ENCODE measurements at places on chromosomes 2 and 18. TPM values are rescaled to one million over a fixed set of nuclear protein-coding genes. Genes with fewer than 3 reads are reported as not detected.

Gene ASXL3
- total RNA-seq = 1.5 TPM

- H3K4me1 ChIP-seq = no peaks in the 10 kb centered on the region
- no peak for DNase-seq
- H3K27me3 ChIP-seq = no peaks in the 10 kb centered on the region
- H3K27ac ChIP-seq = no peak overlapping the region
- H3K36me3 ChIP-seq = no peaks in the 10 kb centered on the region
Measured at GRCh38 chr2:104744537-104744936, 109.4 kb upstream of the POU3F3 start.

Gene FBXO36
- 1.1 TPM for total RNA-seq

GRCh38 chr2:237968048-237968862 is 1.4 kb downstream of the UBE2F start:
- H3K27ac ChIP-seq = peak overlapping the region; percentile 76
- peak overlapping the region; percentile 82 for H3K4me3 ChIP-seq
- H3K36me3 ChIP-seq = no peaks in the 10 kb centered on the region
- no peak for DNase-seq
- peaks cover 22% of the 10 kb centered on the region for H3K4me1 ChIP-seq

Gene RAPGEF4
- 2.9 TPM for total RNA-seq

Gene IRS1
- total RNA-seq = 4.4 TPM

GRCh38 chr18:8207996-8208395 is 401.2 kb upstream of the RAB12 start:
- DNase-seq = no peak
- no peaks in the 10 kb centered on the region for H3K36me3 ChIP-seq
- H3K27me3 ChIP-seq = no peaks in the 10 kb centered on the region
- no peaks in the 10 kb centered on the region for H3K4me1 ChIP-seq
- H3K27ac ChIP-seq = no peak overlapping the region

- H3K4me1 ChIP-seq = no peaks in the 10 kb centered on the region
- peak overlapping the region; percentile 81 for H3K4me3 ChIP-seq
- no peak for DNase-seq
- H3K27me3 ChIP-seq = no peaks in the 10 kb centered on the region
- H3K36me3 ChIP-seq = no peaks in the 10 kb centered on the region
Measured at GRCh38 chr18:61894751-61895524, 2.1 kb upstream of the RNF152 start.

DNA sequence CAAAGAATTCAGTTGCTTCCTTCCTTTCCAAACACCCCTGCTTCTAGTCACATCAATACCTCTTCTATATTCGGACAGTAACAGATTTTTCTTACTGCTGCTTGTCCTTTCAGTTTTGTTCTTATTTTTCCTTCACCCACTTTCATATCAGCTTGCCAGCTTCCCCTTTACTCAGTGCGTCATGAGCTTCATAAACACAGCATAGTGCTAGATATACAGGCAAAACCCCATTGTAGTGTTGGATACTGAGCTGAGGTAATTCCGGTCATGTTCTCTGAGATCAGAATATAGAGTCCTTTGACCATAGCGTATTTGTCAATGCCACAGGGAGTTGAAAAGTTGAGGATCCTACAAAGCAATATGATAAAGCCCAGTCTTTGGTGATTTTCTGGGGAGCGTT is 2.4 kb downstream of the FARP2 start:
- DNase-seq = no peak
- H3K27me3 ChIP-seq = no peaks in the 10 kb centered on the region
- H3K27ac ChIP-seq = no peak overlapping the region
- H3K4me3 ChIP-seq = no peak overlapping the region
- no peaks in the 10 kb centered on the region for H3K36me3 ChIP-seq

GRCh38 chr2:100278986-100279385 is 43.3 kb downstream of the LONRF2 start:
- H3K27me3 ChIP-seq = no peaks in the 10 kb centered on the region
- H3K4me1 ChIP-seq = no peaks in the 10 kb centered on the region
- no peak for DNase-seq
- peaks cover 18% of the 10 kb centered on the region for H3K36me3 ChIP-seq
- no peak overlapping the region for H3K4me3 ChIP-seq

- no peaks in the 10 kb centered on the region for H3K4me1 ChIP-seq
- no peaks in the 10 kb centered on the region for H3K36me3 ChIP-seq
- peak overlapping the region; percentile 48 for H3K27ac ChIP-seq
- DNase-seq = no peak
- H3K4me3 ChIP-seq = no peak overlapping the region
- no peaks in the 10 kb centered on the region for H3K27me3 ChIP-seq
Measured at GRCh38 chr2:237434866-237435311, 20.9 kb upstream of the COL6A3 start.

Gene SPDYA
- total RNA-seq = 0.46 TPM

DNA sequence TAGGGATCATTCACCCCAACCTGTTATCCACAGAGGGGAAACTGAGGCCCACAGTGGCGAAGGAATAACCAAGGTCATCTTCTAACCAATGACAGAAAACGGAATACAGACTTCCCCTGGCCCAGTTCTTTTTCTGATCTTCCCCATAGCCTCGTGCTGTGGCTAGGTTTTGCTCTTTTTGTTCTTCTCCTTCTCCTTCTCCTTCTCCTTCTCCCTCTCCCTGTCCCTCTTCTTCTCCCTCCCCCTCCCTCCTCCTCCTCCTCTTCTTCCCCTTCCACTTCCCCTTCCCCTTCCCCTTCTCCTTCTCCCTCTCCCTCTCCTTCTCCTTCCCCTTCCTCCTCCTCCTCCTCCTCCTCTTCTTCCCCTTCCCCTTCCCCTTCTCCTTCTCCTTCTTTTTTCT is 12.9 kb upstream of the TWIST2 start:
- no peaks in the 10 kb centered on the region for H3K4me1 ChIP-seq
- no peaks in the 10 kb centered on the region for H3K27me3 ChIP-seq
- H3K36me3 ChIP-seq = no peaks in the 10 kb centered on the region
- no peak overlapping the region for H3K27ac ChIP-seq
- H3K4me3 ChIP-seq = no peak overlapping the region
- no peak for DNase-seq

Gene CAPN14
- total RNA-seq = not detected

Gene KATNAL2
- total RNA-seq = 1.7 TPM

- no peaks in the 10 kb centered on the region for H3K4me1 ChIP-seq
- H3K27me3 ChIP-seq = no peaks in the 10 kb centered on the region
- no peak overlapping the region for H3K4me3 ChIP-seq
Measured at GRCh38 chr2:147589127-147589526, 255.7 kb upstream of the ACVR2A start.

Gene RFX8
- total RNA-seq = 0.28 TPM

Gene IHH
- total RNA-seq = 0.09 TPM

DNA sequence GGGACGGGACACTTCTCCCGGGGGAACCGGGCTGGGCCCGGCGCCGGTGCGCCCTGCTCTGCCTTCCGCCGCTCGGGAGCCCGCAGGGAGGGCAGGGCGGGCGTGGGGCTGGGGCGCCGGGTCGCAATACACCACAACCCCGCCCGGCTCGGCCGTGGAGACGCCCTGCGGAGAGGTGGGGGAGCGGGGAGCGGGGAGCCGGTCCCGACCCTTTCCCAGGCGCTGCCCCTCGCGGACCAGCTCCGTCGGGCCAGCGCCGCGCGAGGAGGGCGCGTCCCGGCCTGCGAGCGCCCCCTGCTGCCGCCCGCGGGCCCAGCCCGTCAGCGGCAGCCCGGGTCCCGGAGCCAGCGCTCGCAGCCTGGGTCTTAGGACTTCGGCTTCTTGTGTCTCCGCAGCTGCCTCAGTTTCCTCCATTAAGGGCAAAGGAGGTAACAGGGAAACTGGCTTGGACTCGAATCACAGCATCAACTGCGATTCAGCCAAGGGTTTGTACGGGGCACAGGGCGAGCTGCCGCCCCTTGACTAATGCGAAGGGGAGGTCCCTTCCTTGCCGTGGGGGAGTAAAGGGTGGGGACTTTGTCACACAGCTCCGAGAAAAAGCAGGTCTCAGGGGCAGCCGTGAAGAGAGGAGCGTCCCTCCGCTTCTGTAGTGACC is 635 bp upstream of the ADRA2B start:
- H3K27me3 ChIP-seq = no peaks in the 10 kb centered on the region
- H3K4me3 ChIP-seq = peak overlapping the region; percentile 69
- no peak overlapping the region for H3K27ac ChIP-seq
- H3K36me3 ChIP-seq = no peaks in the 10 kb centered on the region
- H3K4me1 ChIP-seq = peaks cover 4% of the 10 kb centered on the region

- H3K4me1 ChIP-seq = no peaks in the 10 kb centered on the region
Measured at GRCh38 chr18:48319801-48320638, 89.2 kb downstream of the ZBTB7C start.

Gene LHCGR
- not detected for total RNA-seq

- H3K27me3 ChIP-seq = no peaks in the 10 kb centered on the region
- no peaks in the 10 kb centered on the region for H3K4me1 ChIP-seq
- no peaks in the 10 kb centered on the region for H3K36me3 ChIP-seq
- H3K4me3 ChIP-seq = no peak overlapping the region
Measured at GRCh38 chr2:3051266-3051665, 326.4 kb downstream of the EIPR1 start.

Gene GALR1
- total RNA-seq = 0.04 TPM

Gene FAM161A
- 2.3 TPM for total RNA-seq

DNA sequence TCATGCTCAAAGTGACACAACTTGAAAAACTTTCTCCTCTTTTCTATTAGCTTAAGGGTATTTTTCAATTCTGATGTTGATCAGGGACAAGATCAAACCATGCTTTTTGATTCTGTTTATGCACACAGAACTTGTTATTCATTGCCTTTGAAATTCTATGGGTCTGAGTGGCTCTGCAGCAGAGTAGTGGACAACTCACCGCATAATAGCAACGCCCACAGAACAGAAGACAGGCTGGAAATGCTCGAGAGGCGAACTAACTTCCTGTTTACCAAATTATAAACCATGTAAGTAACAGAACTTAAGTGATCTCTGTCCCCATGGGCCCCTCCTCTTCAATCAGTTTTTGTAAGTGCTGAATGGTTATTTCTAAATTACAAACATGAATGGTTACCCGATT is 131.2 kb downstream of the CBLN2 start:
- no peaks in the 10 kb centered on the region for H3K36me3 ChIP-seq
- no peak overlapping the region for H3K4me3 ChIP-seq
- no peaks in the 10 kb centered on the region for H3K27me3 ChIP-seq
- DNase-seq = no peak
- H3K4me1 ChIP-seq = no peaks in the 10 kb centered on the region
- no peak overlapping the region for H3K27ac ChIP-seq

- H3K4me3 ChIP-seq = no peak overlapping the region
- no peak overlapping the region for H3K27ac ChIP-seq
- no peak for DNase-seq
- H3K36me3 ChIP-seq = no peaks in the 10 kb centered on the region
- no peaks in the 10 kb centered on the region for H3K27me3 ChIP-seq
Measured at GRCh38 chr2:230644356-230644935, 68.2 kb upstream of the CAB39 start.

DNA sequence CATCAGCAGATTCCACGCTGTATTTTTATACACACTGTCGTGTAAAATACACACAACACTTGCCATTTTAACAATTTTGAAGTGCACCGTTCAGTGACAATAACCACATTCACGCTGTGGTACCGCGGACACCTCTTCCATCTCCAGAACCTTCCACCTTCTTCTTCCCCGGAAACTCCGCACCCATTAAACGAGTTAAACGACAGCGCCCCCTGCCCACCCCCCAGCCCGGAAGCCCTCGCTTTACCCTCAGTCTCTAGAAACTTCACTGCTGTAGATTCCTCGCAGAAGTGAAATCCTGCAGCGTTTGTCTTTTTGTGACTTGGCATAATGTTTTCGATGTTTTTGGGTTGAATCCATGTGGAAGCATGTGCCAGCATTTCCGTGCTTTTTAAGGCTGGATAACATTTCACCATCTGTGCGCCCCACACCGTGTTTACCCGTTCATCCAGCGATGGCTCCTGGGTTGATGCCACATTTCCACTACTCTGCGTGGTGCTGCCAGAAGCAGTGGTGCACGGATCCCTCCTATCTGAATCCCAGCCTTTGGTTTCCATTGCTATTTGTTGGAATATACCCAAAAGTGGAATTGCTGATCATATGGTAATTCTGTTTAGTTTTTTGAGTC is 32.0 kb upstream of the TMEM18 start:
- no peaks in the 10 kb centered on the region for H3K36me3 ChIP-seq
- no peaks in the 10 kb centered on the region for H3K27me3 ChIP-seq
- H3K27ac ChIP-seq = no peak overlapping the region
- H3K4me3 ChIP-seq = no peak overlapping the region
- DNase-seq = no peak
- H3K4me1 ChIP-seq = no peaks in the 10 kb centered on the region

DNA sequence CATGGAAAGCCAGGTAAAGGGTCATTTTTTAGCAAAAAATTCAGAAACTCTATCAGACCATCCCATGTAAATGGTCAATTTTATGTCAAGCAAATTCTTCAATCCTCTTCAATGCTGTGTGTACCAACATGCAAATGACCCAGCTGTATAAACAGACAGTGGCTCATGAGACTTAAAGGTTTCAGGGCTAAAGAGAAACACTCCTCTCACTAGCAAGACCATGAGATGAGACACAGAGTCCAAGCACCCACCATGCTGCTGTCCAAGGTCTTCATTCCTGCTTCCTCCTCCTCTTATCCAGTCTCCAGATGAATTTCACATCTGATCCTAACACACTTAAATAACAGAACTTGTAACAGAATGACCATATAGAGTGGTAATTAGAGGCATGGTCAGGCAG is 30.8 kb upstream of the ONECUT2 start:
- no peaks in the 10 kb centered on the region for H3K27me3 ChIP-seq
- H3K4me3 ChIP-seq = no peak overlapping the region
- H3K36me3 ChIP-seq = no peaks in the 10 kb centered on the region

Gene DNER
- 0.70 TPM for total RNA-seq

- no peak overlapping the region for H3K27ac ChIP-seq
- no peaks in the 10 kb centered on the region for H3K4me1 ChIP-seq
- no peak for DNase-seq
- H3K36me3 ChIP-seq = no peaks in the 10 kb centered on the region
- no peak overlapping the region for H3K4me3 ChIP-seq
Measured at GRCh38 chr2:206378835-206379234, 64.5 kb upstream of the ADAM23 start.

DNA sequence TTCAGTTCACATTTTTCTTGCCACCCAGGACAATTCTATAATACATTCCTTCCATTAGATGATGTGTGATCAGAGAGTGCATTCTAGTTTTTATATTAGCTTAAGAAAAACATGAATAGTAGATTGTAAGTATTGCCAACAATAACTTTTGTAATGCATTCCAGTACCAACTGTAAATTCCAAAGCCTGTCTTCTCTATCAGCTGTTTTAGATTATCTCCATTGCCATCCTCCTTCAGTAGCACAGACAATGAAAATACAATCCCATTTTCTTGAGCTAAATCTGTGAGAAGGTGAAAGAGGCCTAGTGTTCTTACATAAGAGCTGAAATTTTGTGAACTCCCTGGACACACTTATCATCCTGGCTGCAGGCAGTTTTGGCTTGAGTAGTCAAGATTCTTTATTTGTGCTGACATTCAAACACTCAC is 103.9 kb downstream of the CCBE1 start:
- no peaks in the 10 kb centered on the region for H3K36me3 ChIP-seq
- no peaks in the 10 kb centered on the region for H3K27me3 ChIP-seq
- no peak overlapping the region for H3K27ac ChIP-seq
- H3K4me1 ChIP-seq = no peaks in the 10 kb centered on the region
- no peak overlapping the region for H3K4me3 ChIP-seq
- no peak for DNase-seq

GRCh38 chr18:48342581-48342980 is 66.6 kb downstream of the ZBTB7C start:
- DNase-seq = no peak
- no peak overlapping the region for H3K27ac ChIP-seq

- H3K4me3 ChIP-seq = no peak overlapping the region
- no peaks in the 10 kb centered on the region for H3K4me1 ChIP-seq
- no peaks in the 10 kb centered on the region for H3K27me3 ChIP-seq
- no peak overlapping the region for H3K27ac ChIP-seq
- no peak for DNase-seq
Measured at GRCh38 chr18:55038162-55038561, 78.9 kb upstream of the CCDC68 start.

Gene TMEM18
- 16.2 TPM for total RNA-seq

Data from pancreas (tissue), 10 donors.